ENCODE measurements at places on chromosomes 11 and 22. TPM values are rescaled to one million over a fixed set of nuclear protein-coding genes. Genes with fewer than 3 reads are reported as not detected.

The SLN gene
- polyA plus RNA-seq = not detected

GRCh38 chr11:36065436-36065835 lies 121.6 kb downstream of the LDLRAD3 start:
- no peak for DNase-seq

GRCh38 chr11:44270403-44271273 lies 39.3 kb downstream of the ALX4 start:
- DNase-seq = no peak

The MMP3 gene
- 1.2 TPM for polyA plus RNA-seq

GRCh38 chr11:3164552-3165151 lies 458 bp downstream of the OSBPL5 start:
- DNase-seq = no peak

The PHOX2A gene
- polyA plus RNA-seq = not detected

GRCh38 chr11:121722431-121723245 lies 269.9 kb upstream of the SORL1-AS1 start:
- peak; percentile 76 for DNase-seq

GRCh38 chr11:93895106-93895862 lies 44.9 kb upstream of the VSTM5 start:
- peak; percentile 69 for DNase-seq

GRCh38 chr11:32643526-32643925 lies 59.9 kb downstream of the EIF3M start:
- DNase-seq = no peak

GRCh38 chr22:47736186-47737034 lies 974.0 kb downstream of the TBC1D22A start:
- no peak for DNase-seq

DNA sequence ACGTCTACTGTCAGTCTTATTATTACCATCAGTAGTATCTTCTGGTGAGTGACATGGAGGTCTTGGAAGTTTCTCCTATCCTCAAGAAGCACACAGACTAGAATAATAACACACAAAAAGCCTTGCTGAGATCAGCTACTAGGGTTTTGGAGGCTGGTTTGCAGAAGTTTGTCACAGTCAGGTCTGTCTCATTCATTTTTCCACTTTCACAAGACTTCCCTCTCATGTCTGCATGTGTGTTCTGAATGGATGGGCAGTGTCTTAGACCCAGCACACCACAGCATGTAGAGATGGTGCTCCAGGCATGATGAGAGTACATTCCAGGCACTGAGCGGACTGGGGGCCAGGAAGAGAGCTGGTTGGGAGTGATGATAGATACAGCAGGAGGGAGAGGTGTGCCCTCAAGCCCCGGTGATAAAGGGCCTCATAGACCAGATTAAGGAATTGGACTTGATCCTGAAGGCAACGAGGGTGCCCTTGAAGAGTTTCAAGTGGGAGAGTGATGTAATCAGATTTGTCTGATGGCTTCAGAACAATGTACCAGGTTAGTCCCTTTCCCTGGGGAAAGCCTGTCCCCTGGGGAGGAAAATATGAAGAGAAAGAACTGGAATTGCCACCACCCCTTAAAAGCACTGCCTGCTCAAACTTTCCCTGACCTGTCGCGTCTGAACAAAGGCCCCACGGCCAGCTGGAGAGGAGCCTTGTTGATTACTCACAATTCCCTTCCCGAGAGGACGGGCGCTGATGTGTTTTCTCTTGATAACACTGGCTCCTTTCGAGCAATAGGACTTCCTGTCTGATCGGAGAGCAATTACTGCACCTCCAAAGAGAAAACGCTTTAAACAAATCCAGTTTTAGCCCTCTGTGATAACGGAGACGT lies 45.1 kb upstream of the LMO2 start:
- DNase-seq = no peak

DNA sequence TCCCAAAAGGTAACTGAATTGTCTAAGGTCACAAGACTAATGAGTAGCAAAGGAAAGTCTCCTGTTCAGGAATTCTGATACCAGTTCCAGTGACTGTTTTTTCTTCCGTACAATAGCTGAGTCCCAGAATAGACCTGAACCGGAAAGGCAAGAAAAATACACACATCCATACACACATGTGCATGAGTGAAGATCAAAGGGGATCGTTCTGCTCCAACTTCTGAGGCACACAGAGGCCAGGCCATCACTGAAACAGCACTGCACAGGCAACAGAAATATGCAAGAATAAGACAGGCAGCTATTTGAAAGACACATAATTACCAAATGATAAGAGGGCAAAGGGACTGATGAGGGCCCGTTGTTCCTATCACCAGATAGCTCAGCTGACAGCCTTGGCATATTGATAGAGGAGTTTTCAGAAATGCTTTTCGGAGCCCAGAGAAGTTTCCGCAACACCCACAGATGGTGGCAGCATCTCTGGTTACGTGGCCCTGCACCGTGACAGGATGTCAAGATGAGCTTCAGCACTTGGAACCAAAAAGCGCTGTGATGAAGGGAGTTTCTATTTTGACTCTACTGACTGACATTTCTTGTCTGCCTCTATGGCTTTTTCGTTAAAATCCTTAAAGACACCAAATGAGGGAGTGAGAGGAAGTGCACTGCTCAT lies 280.6 kb downstream of the LARGE1 start:
- no peak for DNase-seq

The GSTT2B gene
- 39.7 TPM for polyA plus RNA-seq

The MUC15 gene
- not detected for polyA plus RNA-seq

The AQP11 gene
- polyA plus RNA-seq = 2.0 TPM

DNA sequence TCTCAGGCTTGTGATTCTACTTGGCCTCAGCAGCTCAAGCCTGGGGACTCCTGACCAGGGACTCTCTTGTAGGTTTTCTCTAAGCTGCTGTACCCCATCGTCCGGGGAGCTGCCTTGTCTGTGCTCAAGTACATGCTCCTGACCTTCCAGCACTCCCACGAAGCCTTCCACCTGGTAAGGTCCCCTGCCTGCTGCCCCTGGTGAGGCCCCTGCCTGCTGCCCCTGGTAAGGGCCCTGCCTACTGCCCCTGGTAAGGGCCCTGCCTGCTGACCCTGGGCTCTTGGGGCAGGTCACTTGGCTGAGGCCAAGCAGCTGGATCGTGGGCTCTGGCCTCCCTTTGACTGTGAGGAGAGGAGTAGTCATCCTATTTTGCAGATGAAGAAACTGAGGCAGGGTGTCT lies 11.3 kb downstream of the USP35 start:
- DNase-seq = no peak

The SMIM35 gene
- not detected for polyA plus RNA-seq

DNA sequence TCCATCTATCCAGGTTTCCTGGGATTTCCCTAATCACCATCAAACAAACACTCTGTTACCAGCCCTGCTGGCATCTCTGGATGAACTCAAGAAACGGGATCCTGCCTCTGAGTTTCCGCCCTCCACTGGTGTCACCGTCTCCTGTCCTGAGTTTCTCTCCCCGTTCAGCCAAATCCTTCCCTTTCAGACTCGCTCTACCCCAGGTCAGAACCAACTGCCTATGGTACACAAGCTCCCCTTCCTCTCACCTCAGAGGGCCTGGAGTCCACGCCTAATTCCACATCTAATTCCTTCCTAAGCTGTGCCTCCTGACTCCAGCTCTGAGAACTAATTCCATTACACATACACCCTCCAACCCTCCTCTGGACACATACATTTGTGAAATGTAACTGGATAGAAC lies 96.1 kb downstream of the SHANK2 start:
- no peak for DNase-seq

DNA sequence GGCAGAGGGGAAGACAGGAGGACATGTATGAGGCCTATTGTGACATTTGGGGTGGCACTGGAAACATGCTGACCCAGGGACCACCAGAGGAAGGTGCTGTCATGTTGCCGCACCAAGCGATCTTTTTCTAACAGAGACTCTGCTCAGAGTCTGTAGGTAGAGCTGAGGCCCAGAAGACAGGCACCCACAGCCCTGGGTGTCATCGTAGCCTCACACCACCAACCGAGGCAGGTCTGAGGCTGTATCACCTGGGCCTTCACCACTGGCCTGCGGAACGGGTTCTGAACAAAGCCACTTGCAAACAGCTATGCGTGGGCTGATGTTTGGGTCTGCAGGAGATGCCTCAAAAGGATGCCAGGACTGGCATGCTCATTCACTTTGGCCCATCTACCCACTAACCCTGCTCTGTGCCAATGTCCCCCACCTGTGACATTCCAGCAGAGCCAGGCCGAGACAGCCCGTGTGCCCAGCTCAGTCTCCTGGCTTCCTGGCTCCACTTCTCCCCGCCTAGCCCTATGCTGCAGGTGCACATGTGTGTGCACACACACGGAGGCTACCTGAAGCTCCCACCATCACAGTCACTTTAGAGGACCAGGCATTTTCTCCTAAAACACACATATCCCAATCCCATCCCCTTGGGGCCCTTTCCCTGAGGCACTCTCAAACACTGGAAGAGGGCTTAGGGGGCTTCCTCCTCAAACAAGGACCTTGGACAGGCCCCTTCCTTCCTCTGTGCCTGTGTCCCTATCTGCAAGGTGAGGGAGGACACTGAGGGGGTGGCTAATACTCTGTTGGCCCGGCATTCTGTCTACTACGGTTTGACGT lies 3.6 kb downstream of the TRIM29 start:
- no peak for DNase-seq

The KCNK4 gene
- not detected for polyA plus RNA-seq

DNA sequence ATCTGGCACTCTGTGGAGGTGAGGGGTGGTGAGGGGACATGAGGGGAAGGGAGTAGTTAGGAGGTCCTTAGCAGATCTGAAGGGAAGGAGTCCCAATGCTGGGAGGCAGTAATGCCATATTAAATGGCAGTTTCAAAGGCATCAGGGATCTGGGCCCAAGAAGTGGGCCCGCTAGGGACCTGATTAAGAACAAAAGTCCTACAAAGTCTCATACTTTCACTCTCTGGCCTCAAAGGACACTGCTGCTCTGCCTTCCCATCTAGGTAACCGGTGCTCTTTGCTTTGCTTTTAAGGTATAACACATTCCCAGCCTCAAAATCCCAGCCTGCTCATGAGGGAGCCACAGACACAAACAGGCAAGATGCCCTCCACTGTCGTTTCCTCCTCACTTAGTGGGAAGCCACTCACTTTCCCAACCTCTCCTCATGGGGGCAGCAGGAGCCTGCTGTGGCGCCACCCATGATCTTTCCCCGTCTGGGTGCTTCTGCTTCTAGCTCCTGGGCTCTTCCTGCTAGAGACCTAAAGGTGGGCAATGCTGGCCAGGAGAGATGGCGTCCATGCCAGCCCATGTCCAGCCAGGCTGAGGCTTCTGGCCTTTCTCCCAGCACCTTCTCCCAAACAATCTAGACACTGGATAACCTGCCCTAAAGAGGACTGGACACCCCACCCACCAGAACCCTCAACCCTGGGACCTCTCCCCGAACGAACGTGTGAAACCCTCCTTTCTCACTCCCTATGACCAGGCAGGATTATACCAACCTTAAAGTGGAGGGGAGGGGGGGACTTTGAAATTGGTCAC lies 68.3 kb downstream of the PLEKHA7 start:
- no peak for DNase-seq

- no peak for DNase-seq
Observed at GRCh38 chr11:64206457-64207255, at the start of gene FERMT3. FERMT3 (plus strand) TSS chr11:64206721; CDS start chr11:64207365, 644 bp downstream.

- DNase-seq = no peak
Observed at GRCh38 chr11:100612766-100613165, 74.3 kb upstream of the ARHGAP42 start.

GRCh38 chr22:48734359-48734758 lies 1093.3 kb downstream of the BRD1 start:
- no peak for DNase-seq

DNA sequence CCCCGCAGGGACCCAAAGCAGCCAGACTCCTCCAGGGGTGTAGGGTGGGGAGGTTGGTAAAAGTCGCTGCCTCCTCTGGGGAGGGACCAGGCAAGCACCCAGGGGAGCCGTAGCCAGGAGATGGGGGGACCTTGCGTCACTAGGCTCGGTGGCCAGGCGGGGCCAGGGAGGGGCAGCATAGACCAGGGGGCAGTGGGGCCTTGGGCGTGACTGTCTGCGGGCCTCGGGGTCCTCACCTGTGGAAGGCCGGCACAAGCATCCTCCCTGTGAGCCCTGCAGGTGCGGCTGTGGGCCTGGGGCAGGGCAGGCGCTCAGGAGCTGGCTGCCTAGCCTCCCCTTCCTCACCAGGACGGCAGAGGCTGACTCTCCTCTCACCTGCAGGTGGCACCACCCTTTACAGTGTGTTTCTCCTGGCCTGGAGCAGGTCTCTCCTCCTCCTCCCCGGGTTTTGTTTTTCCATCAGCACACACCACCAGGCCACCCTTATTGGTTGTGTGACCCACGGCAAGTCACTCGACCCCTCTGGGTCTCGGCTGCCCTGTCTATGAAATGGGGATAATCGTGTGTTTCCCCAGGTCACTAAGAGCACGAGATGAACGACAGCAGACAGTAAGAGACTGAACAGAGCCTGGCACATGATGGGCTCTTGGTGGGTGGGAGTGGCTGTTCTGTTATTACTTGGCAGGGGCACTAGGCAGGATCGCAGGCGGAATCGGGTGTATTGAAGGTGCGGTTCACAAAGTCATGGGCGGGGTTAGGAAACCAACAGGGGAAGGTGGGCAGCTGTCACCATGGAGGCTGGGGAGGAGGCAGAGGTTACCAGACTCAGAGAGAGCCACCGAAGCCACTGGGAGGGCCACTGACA lies 52.7 kb downstream of the FLRT1 start:
- DNase-seq = no peak

DNA sequence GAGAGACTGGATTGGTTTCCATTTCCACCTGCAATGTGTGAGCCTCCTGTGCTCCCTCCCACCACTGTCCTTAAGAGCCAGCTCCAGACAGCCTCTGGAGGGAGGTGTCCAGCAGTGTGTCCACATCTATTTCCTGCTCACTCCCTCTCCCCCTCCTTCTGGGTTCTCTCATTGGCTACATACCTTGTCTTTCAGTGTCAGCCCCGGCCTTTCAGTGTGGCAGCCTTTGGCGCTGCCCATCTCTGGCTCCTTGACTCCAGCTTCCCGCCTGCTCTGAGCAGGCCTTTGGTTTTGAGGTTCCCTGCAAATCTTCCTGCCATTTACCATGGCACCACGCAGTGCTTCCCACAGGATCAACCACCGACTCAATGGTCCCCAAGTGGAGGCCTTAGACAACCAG lies 19.0 kb upstream of the PTPRJ start:
- no peak for DNase-seq

DNA sequence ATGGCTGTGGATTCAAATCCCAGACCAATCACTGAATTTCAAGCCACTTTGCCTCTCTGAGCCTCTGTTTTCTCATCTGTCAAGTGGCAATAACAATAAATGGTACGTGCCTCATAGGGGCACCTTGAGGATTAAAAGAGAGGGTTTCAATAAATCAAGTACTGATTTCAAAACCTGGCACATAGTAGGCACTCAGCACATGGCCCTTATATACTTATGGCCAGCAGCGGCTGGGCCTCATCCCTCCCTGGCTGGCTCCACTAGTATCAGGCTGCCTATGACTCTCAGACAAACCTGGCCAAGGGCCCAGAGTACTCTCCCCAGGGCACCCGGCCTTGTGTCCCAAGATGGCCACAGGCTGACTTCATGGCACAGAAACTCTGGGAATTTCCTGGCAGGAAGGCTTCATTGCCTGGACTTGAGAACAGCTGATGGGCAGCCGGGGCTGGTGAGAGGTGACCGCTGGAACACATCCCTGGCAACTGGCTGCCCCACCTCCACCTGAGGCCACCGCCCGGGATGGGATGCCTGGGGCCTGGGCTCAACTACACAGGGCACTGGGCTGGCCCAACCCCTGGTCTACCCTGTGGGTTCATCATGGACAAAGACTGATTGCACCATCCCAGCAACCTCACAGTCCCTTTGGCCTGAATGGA lies 3.4 kb downstream of the FADS3 start:
- DNase-seq = no peak
